ENCODE measurements at places on chromosomes 16 and 17.

GRCh38 chr16:57303910-57304168 lies 19.4 kb upstream of the PLLP start:
- DNase-seq: no peak

DNA sequence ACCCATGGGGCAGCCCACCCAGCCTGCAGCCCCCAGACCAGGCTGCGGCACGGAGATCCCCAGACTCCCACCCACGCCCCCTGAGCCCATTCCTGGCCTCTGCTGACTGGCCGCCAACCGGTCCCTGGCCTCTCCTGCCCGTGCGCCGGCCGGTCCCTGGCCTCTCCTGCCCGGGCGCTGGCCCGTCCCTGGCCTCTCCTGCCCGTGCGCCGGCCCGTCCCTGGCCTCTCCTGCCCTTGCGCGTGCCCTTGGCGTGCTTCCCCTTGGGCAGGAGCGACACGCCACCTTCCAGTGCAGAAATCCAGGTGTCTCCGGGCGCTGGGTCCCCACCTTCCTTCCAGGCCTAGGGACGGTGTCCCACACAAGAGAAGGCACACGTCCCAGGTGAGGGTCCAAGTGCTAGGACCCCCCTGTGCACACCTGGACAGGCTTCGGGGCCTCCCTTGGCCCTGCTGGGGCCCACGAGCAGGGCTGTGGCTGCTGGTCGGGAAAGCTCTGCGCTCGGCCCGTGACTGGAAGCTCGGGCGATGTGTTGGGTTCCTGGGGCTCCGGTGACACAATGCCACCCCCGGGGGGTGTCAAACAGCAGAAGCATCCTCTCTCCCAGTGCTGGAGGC lies 21.4 kb upstream of the CACNA1H start:
- DNase-seq: no peak

- peak; percentile 22 for DNase-seq
Measured at GRCh38 chr16:85420501-85421337, 192.4 kb upstream of the GSE1 start.

DNA sequence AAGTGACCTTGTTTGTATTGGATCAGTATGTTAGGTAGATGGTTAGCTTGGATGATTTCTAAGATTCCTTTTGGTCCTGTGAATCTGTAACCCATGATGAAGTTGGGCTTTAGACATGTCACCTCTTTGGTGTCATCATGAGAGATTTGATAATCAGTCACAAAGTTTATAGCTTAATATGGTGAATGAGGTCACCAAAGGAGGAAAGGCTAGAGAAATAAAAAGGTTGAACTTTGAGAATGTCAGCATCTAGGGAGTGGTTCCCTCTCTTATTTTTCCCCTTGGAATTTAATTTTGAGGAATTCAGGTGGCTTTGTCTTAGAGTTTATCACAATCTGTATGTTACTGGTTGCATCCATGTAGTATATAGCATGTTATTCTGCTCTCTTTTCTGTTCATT lies 45.3 kb downstream of the NLK start:
- no peak for DNase-seq

DNA sequence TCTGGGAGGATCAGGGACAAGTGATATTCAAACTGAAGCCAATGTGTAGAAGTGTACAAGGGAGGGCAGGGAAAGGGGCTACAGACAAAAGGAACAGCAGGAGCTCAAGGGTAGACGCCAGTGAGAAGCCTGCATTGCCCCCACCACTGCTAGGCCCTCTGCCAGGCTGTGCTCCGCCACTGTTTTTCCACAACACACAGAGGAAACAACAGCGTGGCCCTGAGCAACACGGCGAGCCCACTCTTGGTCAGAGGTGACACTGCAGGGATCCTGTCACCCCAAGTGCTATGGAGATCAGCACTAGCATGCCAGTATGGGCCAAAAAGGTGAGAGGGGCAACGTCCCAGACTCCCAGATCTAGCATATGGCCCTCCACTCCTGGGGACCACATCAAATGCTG lies 23.4 kb downstream of the MYO18A start:
- no peak for DNase-seq

- no peak for DNase-seq
Measured at GRCh38 chr17:58327363-58328194, 1.0 kb downstream of the TSPOAP1 start.

- DNase-seq: no peak
Measured at GRCh38 chr17:80807882-80808281, 183.8 kb upstream of the CHMP6 start.

DNA sequence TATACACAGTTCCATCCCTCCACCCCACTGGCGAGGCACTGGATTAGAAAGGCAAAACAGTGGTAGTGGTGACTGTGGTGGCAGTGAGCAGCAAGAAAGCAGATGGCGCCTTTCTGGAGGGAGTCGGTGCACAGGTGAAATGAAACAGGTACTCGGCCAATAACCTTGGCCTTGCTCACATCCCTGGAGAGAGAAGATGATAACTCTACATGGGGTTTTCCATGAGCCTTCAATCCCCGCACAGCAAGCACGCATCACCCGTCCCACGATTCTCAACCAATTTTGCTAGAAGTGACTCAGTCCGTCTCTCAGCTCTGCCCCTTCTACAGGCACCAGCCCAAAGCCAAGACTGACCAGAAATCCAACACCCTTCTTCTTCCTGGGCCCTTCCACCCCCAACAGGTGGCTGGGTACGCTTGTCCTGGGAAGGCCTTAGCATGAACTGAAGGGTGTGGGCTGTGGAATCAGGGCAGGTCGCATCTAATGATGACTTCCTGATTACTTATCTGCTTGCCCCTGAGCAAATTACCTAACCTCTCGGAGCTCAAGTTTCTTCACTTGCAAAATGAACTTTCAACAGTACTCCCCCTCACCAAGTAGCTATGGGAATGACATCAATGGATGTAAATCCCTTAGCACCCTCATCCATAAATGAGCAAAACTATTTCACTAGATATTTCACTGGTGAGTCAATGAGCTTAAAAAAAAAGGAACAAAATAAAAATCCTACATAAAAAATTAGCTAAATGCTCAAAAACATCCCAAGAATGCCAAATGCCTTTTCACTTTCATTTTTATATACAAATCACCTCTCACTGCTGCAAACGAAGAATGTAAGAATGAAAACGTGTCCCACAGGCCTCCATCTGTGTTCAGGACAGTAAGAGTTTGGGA lies 18.0 kb downstream of the XPO6 start:
- DNase-seq: no peak

GRCh38 chr17:42975265-42975664 lies 4.6 kb downstream of the PTGES3L start:
- no peak for DNase-seq

DNA sequence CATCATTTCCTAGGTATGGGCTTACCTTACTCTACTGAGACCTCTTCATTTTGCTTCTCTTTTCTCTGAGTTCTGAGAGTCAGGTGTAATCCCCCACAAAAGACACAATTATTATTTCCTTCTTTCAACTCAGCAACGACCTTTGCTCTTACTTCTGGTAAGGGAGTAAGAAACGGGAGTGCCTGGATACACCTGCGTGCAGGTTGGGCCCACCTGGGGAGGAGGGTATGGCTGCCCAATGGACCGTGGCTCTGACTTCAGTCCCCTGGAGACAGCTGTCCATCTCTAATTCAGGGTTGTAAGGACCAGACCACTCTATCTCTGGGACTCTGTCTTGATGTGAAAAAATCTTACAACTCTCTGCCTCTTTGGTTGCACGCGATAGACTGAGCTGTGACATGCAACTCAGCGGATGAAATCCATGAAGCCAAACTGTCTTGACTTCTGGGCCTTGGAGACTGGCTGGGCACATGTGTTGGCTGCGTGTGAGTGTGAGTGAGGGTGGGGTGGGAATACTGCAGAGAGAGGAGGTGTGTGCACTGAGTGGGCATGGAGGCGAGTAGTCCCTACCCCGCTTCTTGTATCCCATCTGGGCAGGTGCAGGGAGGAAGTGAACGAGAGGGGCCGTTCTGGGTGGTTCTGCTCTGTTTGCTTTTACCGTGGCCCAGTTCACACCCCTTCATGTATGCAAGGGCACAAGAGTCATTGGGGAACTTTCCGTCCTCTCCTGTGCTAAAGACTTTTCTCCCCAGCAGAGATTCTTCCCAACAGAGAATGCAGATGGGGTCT lies 1.2 kb downstream of the TMEM238L start:
- DNase-seq: no peak

GRCh38 chr17:44820631-44821212 lies 9.4 kb downstream of the GJC1 start:
- DNase-seq: peak; percentile 43

GRCh38 chr17:36722903-36723263 lies 121.5 kb downstream of the MRM1 start:
- no peak for DNase-seq

GRCh38 chr16:9081843-9082242 lies 9.6 kb upstream of the HAPSTR1 start:
- no peak for DNase-seq

- peak; percentile 95 for DNase-seq
Measured at GRCh38 chr16:55494994-55495421, 13.9 kb upstream of the LPCAT2 start.

DNA sequence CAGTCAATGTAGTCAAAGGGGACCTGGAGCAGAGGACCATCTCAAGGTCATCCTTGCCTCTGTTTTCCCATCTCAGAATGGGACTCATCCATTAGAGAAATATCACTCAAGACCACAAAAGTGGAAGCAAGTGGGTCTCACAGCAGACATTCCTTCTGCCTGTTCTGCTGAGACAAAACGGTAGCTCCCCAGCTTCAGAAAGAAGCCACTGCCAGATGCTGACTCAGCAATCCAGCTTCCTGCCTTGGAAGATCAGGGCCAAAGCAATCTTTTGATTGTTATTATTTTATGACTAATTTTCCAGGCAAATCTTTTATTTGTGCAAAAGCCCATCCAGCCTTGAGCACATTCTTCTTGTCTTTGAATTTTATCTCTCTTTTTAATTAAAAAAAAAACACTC lies 86.8 kb downstream of the CCT6B start:
- DNase-seq: no peak

DNA sequence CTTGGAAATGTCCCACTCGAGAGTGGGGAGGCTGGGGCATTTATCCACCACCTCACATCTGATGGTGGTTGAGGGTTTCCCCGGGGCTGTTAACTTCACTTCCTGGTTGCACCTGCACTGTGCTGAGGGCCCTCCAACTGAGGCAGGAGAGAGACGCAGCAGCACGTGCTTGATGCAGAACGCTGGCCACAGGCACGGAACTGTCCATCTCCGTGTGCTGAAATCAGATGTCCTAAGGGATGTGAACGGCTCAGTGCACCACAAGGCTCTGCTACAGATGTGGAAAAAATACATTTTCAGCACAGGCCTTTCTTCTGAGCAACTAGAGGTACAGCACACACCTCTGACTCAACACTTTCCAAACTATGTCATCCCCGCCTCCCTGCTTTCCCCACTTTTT lies 114.8 kb upstream of the C16orf82 start:
- no peak for DNase-seq

DNA sequence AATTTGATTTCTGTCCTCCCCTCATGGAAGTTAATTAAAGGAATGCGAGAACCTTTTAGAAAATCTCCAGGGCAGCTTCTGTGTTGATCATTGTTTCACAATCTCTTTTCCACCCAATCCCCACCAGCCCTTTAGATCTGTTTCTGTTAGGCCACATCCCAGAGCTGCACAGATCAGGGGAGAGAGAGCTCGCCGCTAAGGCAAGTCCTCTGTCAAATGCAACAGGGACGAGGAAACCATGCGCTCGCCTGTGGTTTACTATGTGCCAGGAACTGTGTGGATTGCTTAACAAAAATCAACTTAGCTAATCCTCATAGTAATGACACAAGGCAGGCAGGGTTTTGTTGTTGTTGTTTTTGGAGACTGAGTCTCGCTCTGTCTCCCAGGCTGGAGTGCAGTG lies 115.4 kb downstream of the SALL1 start:
- no peak for DNase-seq

GRCh38 chr16:8736123-8736668 lies 61.2 kb downstream of the TMEM186 start:
- no peak for DNase-seq

GRCh38 chr16:74232806-74233465 lies 63.7 kb upstream of the PSMD7 start:
- DNase-seq: no peak

- no peak for DNase-seq
Measured at GRCh38 chr17:57544401-57544800, 200.7 kb downstream of the CCDC182 start.

DNA sequence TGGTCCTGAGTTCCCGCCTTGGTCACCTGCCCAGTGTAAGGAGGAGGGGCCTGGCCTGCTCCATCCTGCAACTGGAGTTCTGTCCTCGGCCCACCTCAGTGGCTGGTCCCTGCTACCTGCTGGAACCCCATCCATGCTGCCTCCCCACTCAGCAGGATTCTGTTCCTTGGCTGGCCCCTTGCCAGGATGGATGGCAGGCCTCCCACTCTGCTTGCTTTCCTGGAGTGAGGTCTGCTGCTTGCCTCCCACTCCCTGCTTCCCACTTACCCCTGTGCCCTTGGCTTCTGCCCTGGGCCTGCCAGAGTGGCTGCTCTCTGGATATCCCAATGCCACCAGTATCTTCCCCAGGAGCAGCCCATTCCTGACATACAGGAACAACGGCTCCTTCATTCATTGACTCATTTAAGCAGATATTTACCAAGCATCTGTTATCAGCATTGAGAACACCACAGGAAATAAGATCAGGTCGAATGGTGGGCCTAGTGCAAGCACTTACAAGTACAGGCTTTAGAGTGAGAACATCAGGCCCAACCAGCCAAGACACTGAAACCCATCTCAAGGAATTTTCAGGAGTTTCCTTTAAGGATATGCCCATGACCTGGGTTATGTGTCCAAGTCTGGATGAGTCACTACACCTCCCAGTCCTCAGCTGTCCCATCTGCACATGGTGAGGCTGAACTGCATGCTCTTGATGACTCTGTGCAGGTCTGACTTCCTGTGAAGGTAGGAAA lies 17.0 kb upstream of the RPRML start:
- no peak for DNase-seq

DNA sequence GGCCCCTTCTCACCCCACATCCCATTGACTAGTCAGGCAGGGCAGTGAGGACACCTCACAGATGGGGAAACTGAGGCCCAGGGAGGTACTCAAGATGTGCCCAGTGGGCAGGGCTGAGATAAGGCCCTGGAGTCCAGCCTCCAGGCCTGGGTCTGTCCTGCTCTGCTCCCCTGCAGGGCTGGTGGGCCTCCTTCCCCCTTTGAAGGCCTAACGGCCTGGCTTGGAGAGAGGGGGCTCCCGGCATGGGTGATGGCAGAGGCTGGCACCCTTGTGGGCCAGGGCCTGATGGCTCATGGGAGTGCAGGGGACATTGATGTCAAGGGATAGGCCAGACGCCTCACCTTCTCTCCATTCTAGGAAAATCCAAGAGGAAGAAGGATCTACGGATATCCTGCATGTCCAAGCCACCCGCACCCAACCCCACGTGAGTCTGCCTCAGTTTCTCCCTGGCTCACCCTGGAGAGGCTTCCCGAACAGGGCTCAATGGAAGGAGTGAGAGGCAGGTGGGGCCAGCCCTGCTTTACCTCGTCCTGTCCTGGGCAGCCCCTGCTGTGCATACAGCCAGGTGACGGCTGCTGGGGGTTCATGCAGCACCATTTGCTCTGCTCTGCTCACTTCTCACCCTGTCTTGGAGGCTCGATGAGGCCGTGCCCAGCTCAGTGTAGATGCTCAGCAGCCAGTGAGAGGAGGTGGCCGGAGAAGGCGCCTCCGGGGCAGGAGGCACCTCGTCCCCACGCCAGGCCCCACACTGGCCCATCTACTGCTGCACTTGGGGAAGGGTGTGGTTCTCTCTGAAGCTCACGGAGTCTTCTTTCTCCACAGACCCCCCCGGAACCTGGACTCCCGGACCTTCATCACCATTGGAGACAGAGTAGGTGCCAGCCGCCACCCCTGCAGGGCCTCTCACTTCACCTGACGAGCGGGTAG lies 13.8 kb downstream of the MAP2K3 start:
- no peak for DNase-seq

- DNase-seq: no peak
Measured at GRCh38 chr17:3772764-3773163, 28.2 kb downstream of the ITGAE start.

GRCh38 chr16:8053437-8053836 lies 536.9 kb downstream of the TMEM114 start:
- DNase-seq: no peak
